ENCODE measurements at places on chromosomes 1 and 21.

DNA sequence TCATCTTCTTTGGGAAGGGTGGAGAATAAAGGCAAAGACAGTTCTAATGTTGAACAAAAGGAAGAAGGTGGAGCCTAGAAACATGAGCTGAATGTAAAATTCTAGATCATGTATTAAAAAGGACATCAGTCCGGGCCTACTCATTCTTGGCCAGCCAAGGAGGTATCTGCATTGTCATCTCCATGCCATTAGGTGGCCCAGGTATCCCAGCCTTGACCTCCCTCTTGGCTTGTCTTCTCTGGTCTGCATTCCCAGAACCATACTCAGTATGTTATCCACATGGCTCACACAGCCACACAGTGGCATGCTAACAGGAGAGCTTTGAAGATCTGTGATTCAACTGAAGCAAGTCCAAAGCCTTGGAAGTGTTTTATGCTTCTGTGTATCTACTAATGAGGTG, 369.8 kb upstream of the KAZN start:
- no peak for DNase-seq

DNA sequence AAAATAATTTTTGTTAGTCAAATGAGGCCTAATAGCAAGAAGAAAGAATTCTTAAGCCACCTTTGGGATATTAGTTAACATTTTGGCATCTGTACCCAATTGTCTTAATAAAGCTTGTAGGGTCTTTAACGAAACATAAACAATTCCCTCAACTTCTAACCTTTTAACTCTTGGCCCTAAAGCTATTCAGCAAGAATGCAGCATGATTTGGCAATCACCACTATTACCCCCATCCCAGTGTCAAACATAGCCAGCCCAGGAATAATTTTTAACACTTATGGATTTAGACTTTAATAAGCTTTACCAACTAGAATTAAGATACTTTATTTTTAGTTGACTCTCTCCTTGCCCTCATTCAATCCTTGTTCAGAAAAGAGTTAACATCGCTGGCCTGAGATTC, 2.5 kb upstream of the SLC16A4 start:
- DNase-seq = no peak

DNA sequence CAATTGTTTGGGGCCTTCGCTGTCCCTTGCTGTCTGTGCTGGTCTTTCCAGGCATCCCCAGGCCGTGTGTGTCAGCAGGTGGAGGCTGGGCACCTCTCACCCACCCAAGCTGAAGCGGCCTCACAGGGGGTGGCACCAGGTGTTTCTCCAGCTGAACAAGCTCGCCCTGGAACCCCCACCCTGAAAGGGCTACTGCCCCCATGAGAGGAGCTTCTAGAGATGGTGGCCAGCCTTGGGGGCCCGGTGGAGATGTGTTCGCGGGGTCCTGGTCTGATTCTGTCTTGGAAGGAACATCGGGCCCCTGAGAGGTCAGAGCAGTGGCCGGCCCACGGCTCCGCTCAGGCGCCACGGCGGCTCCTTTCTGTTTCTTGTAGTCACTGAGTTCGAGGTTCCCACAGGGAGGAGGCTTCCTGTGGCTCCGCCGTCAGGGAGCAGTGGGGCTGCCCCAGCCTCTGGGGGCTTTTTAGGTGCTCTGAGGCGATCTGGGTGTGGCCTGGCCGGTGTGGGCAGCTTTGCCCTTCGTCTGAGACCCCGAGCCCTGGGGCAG, 46.9 kb downstream of the SKI start:
- no peak for DNase-seq

- no peak for DNase-seq
These were observed 76.4 kb downstream of the ST3GAL3 start for GRCh38 chr1:43783671-43784205.

DNA sequence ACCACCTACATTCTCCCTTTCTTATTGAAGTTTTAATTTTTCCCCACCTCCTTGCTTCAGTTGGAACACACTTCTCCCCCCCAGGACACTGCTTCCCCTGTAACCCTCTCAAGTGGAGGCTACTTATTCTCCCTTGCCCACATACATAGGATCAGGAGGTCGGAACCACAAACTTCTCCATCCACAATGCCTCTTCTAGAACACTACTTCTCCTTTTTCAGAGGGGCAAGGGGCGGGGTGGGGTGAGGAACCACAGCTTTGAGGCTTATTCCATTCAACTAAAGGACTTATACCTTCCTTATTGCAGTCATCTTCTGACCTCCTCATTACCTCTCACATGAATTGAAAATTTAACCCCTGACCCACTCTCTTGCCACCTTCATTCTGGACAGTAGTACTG, 81.3 kb downstream of the NEK7 start:
- no peak for DNase-seq

- DNase-seq = no peak
These were observed 63.6 kb downstream of the NGF start for GRCh38 chr1:115274467-115274866.

GRCh38 chr1:242468784-242469183, 55.7 kb downstream of the PLD5 start:
- no peak for DNase-seq

- DNase-seq = no peak
These were observed 8.4 kb upstream of the COL18A1 start for GRCh38 chr21:45396620-45396995.

DNA sequence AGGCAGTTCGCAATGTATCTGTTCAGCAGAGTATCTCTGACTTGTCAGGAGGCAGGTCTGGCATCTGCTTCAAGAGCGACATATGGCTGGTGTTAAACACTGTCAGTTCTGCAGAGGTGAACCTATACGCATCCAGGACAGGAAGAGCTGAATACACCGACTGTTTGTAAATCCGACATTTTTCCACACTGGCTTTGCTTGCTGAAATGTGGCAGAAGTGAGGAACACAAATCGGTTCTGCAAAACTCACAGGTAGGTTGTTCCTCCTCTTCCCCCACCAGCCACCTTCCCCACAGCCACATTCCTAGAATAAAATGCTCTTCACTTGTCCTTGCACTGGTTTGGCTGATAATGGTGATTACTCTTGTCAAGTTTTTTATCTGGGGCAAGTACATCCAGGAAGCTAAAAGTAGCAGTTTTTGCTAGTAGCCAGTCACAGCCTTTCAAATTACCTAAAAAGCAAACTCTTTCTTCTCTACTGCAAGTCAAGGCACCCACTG, 289.2 kb downstream of the GRIK1 start:
- no peak for DNase-seq

GRCh38 chr1:97013941-97014340, 292.4 kb downstream of the PTBP2 start:
- no peak for DNase-seq

DNA sequence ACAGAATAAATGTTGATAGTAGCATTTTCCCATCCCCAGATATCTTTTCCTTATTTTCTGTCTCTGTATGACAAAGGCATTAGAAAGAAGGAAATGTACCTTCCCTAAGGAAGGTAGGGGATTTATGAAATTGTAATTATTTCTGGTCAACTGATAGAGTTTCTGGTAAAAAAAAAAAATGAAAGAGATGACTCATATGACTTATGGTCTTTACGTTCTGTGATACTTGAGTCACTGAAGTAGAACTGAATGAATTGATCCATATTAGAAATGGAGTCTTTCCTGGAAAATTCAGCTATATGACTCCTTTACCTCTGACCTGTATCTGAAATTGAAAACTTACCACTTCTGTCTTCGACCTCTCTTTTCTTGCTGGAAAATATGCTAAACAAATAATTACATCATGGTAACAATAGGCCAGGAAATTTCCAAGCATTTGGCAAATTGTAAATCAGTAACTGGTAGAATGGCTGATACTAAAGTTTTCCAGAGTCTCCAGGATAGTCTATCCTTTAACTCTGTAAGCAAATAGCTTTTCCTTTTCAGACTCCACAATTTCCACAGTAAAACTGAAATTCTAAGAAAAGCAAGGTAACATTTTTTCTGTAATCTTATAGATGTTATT, 364.3 kb upstream of the PTBP2 start:
- no peak for DNase-seq

GRCh38 chr1:156050376-156050775, 3.2 kb downstream of the UBQLN4 start:
- DNase-seq = no peak

DNA sequence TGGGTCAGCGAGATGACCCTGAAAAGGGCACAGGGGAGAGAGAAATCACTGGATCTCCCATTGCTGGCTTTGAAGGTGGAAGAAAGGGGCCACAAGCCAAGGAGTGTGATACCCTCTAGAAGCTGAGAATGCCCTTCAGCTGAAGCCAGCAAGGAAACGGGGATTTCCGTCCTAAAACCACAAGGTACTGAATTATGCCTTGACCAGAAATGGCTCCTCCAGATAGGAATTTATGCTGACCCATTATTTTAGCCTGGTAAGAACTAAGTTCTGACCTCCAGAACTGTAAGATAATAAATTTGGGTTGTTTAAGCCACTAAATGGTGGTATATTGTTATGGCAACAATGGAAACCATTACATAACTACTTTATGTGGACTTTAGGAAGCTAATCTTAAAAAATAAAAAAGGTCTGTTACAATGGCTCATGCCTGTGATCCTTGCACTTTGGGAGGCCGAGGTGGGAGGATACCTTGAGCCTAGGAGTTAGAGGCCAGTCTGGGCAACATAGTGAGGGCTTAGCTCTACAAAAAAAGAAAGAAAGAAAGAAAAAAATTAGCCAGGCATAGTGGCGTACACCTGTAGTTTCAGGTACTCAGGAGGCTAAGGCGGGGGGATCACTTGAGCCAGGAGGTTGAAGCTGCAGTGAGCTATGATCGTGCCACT, 3.6 kb upstream of the H6PD start:
- DNase-seq = no peak

GRCh38 chr1:203359010-203359571, 8.2 kb upstream of the FMOD start:
- no peak for DNase-seq

DNA sequence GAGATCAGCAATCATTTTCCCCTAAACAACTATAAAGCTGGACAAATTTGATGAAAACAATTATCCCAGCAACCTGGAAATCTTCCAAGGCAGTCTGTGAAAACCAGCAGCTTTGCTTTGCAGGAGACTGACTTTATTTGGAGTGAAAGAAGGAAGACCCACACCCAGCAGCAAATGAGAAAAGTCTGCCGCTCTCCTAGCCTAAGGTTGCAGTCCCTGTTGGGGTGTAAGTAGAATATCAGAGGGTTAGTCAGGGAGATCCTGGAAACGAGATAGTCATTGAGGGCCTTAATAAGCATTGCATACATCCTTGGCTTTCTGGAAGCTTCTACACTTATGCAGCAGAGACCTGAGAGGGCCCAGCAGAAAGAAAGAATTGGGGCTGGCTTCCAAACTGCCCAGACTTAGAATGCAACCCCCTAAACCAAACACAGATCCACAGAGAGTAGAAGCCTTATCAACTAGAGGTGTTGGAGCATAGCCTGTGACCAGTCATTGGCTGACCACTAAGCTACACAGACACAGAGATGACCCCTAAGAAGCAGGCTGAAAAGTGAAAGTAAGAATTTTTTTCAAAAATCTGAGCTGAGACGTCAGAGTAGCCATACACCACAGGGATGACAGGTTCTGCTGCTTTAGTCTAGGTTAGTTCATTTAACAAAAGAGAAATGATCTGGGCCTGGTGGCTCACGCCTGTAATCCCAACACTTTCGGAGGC, 98.3 kb downstream of the LYPLAL1 start:
- no peak for DNase-seq

DNA sequence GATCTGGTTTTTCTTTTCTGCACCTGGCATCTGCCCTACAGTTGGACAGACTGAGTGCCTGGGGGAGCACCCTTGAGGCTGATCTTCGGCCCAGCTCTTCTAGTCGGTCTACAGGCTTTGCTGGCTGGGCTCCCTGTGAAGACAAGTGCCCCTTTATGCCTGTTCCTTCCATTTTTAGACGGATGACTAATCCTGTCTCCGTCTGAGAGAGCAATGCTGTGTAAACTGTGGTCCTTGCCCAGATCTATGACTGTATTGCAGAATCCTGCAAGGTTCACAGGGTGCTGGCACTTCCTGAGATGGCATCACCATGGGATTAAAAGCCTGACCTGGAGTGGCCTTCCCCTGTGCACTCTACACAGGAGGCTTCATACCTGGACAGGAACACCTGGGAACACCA, 47.6 kb upstream of the SAMD13 start:
- no peak for DNase-seq

DNA sequence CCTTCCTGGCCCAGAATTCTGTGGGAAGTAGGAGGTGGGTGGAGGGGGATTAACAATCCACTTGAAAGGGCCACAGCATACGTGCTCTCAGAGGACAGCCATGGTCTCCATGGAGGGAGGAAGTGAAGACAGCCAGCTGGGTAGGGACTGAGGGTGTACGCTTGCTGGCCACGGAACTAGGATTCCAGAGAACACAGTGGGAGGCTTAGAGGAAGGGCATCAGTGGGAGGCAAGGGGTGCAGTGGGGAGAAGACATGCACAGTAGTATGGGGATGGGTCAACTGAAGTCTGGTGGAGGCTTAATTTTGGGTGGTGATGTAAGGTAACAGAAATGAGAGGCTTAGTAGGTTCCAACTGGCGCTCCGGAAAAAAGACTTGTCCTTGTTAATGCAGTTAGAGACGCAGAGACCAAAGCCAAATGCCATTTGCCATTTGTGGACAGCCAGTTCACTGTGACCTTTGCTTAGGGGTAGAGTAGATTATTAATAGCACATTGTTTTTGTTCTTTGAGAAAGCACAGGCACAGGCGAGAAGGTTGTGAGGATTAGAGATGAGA, 103.0 kb downstream of the ZSCAN20 start:
- DNase-seq = no peak

DNA sequence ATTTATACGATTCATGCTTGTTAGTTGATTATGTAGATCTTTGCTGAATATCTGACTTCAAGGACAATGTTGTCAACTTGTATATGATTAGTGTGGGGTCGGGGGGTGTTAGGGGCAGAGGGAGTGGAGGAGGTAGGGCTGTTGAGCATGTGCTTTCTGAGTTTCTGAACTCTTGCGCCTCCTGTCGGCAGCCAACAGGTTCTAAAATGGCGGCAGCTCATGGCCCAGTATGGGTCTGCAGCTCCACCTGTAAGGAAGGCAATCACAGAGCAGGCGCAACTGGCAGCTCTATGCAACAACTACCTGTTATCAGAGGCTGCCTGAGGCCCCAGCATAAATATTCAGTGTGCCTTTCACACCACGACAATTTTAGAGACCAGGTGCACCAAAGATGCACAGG, 205.8 kb upstream of the PLXNA2 start:
- no peak for DNase-seq

DNA sequence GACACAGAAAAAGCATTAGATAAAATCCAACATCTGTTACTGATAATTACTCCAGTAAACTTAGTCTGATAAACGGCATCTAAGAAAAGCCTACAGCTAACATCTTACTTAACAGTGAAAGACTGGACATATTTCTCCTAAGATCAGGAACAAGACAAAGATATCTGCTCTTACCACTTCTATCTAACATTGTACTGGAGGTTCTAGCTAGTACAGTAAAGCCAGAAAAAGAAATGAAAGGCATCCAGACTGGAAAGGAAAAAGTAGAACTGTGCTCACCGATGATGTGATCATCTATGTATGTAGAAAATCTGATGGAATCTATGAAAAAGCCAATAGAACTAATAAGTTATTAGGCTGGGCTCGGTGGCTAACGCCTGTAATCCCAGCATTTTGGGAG, 21.7 kb downstream of the NEXN start:
- no peak for DNase-seq

DNA sequence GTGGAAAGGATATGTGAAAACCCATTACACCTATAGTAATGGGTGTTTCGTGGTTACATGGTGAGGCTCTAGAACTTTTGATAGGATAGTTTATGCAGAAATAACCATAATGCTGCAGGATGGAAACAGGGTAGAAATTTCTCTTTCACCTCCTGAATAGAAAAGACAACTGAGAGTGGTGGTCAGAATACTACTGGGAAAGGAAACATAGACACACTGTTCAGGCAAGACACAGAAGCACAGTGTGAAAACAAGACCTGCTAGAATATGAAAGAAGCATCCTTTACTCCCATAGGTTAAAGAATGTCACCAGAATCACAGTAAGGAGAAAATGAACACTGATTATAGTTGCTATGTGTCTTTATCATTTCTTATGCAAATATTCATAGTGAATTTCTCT, 496.6 kb downstream of the DPYD start:
- DNase-seq = no peak

Data from right renal pelvis (tissue), 4 donors.